Nephron progenitor cell (in vitro differentiated cells): ENCODE measurements at places on chromosomes 6 and 20.

DNA sequence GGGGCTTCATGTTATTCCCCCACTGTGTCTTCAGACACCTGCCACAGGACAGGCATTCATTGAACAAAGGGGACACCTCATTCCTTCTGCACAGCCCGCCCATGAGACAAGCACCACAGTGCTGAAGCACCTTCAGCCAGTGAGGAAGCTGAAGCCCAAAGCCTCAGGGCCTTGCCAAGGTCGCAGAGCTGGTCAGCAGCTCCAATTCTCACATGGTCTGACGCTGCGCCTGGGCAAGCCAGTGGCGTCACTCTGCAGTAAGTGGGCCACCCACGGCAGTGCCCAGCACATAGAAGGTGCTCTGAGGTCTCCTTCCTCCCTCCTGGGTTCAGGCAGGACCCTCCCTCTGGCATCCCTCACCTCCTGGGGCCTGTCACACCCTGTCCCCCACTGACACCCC is 43.2 kb downstream of the GRM4 start:
- no peak for DNase-seq

GRCh38 chr20:4170621-4171537 is 155.5 kb upstream of the RNF24 start:
- DNase-seq, result no peak

- no peak for DNase-seq
Measured at GRCh38 chr6:1325461-1326309, 13.8 kb downstream of the FOXQ1 start.

GRCh38 chr20:46746956-46747526 is 37.6 kb downstream of the SLC2A10 start:
- DNase-seq, result no peak
